ENCODE measurements at places on chromosomes 12 and 14.
A peak's percentile ranks its signal among the peaks of the same experiment; 100 is the strongest.

DNA sequence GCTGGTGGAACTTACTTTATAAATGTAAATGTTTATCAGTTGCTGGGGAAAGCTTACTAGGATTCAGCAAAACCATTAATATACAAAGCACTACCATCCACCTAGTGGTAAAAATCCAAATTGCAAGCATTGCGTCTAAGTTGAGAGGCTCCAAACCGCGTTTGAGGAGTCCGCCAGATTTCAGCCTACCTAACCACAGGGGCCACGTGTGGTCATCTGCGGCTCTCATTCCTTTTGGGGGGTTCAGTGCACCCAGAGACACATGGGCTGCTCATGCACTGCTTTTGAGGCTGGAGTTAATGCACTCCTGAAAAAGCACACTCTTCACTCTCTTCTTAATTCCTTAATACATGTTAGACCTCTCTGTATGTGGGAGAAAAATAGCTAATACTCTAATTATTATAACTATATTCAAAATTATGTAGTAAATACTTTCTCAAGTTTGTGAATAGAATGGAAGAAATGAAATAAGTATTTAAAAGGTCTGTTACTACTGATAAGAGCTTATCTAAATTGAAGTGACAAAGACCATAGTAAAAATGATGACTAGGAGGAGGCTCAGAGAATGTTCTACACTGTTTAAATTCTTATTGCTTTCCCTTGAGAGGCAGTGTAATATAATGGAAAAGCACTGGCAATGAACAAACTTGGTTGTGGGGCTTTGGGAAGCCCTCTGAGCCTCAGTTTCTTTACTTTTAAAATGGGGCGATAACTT lies 41.4 kb upstream of the MANSC4 start:
- peak overlapping the region; percentile 32 for H3K4me3 ChIP-seq
- H3K27ac ChIP-seq, result peak overlapping the region; percentile 91
- peak; percentile 33 for DNase-seq
- H3K36me3 ChIP-seq, result no peaks in the 10 kb centered on the region
- H3K4me1 ChIP-seq, result peaks cover 71% of the 10 kb centered on the region
- peaks cover 22% of the 10 kb centered on the region for H3K27me3 ChIP-seq

DNA sequence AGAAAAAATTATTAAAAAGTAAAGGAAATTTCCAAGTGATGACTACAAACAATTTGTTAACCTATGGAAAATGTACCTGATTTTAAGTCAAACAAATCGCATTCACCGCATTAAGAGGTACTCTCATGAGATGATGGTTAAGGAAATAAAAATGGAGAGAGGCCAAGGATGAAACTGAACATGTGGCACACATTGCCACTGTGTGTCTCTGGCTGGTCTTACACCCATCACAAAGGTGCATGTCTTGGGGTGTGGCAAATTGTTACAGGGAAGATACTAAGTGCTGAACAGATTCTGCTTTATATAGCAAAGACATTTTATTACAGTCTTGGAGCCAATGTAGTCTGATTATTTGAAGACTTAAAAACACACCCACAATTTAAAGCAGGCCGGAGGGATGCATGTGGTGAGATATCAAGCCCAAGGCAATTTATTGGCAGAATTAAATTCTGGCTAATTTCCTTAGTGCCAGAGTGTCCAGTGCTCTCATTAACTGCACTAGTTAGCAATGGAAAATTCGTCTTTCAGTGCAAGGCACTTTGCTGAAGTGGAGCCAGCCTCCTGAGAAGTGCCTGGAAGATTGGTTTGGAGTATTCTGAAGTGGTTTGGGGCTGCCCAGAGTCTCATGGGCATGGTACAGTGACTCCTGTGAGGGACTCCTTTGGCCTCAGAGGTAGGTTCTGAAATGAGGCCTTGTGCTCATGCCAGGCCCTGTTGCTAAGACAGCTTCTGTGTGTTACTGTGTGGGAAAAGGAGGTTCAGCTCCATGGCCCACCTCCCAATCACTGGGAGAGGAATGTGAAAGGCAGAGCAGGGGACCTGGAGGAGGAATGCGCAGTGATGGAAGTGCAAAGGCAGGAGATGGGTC lies 166.9 kb downstream of the BRMS1L start:
- H3K4me1 ChIP-seq, result no peaks in the 10 kb centered on the region
- H3K27ac ChIP-seq, result no peak overlapping the region
- H3K27me3 ChIP-seq, result peaks cover 2% of the 10 kb centered on the region
- no peak overlapping the region for H3K4me3 ChIP-seq
- H3K36me3 ChIP-seq, result no peaks in the 10 kb centered on the region

DNA sequence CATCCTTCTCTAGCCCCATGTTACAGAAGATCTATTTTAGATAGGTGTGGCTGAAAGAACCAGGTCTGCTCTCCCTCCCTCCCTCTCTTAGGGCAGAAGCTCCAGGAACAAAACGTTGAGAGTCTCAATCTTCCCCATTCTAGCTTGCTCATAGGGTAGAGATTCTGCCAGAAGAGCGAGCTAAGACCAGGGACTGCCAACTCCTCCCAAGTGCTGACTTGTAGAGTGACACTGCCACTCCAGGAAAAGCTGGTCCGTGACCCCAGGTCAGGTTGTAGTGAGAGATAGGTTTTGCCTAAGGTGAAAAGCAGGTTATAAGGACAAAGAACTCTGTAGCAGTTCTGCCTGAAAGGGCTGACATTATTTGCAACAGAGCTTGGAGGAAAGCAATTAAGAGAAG lies 73.4 kb downstream of the INSM2 start:
- H3K27me3 ChIP-seq, result no peaks in the 10 kb centered on the region
- no peak for DNase-seq
- H3K4me3 ChIP-seq, result no peak overlapping the region
- H3K4me1 ChIP-seq, result no peaks in the 10 kb centered on the region
- H3K36me3 ChIP-seq, result peaks cover 17% of the 10 kb centered on the region
- H3K27ac ChIP-seq, result no peak overlapping the region

- H3K27ac ChIP-seq, result no peak overlapping the region
- H3K4me3 ChIP-seq, result no peak overlapping the region
- H3K36me3 ChIP-seq, result no peaks in the 10 kb centered on the region
Measured at GRCh38 chr12:114704096-114704495, 20.1 kb upstream of the TBX3 start.

DNA sequence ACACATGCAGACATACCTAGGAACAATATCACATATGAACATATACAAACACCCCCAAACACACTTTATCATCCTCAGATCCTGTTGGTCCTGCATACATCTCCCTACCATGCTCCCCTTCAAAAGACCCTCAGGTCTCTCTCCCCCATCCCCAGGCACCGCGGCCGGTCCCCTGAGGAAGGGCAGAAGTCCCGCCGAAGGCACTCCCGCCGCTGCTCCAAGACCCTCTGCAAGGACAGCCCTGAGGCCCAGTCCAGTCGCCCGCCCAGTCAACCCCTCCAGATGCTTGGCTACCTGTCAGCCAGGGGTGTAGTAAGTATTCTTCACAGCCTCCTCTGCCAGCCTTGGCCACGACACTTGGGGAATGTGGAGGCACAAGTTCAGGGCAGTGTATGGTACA lies 48.2 kb upstream of the HSPB8 start:
- no peaks in the 10 kb centered on the region for H3K36me3 ChIP-seq
- DNase-seq, result no peak
- no peaks in the 10 kb centered on the region for H3K4me1 ChIP-seq
- no peak overlapping the region for H3K4me3 ChIP-seq
- H3K27me3 ChIP-seq, result no peaks in the 10 kb centered on the region

Data from activated T-helper 1 cell treated with anti-CD3 and anti-CD28 coated beads, Interleukin-12 subunit alpha, Interleukin-12 subunit beta, Interleukin-2, Interleukin-4 antibody, amounts not matched to agents 30 ng/mL and 10 ng/mL and 1 ng/mL, durations not matched to agents 14 hours and 24 hours and 36 hours (primary cell).